Kidney capillary endothelial cell (primary cell): ENCODE measurements at places on chromosomes 2 and 18.
A peak's percentile ranks its signal among the peaks of the same experiment; 100 is the strongest.

- DNase-seq = no peak
These were observed 1.1 kb downstream of the DSC3 start for GRCh38 chr18:31041271-31042083.

GRCh38 chr2:25497229-25497917 is 155.6 kb upstream of the DNMT3A start:
- no peak for DNase-seq

- DNase-seq = no peak
These were observed 144.2 kb upstream of the CYP1B1 start for GRCh38 chr2:38220164-38220563.

DNA sequence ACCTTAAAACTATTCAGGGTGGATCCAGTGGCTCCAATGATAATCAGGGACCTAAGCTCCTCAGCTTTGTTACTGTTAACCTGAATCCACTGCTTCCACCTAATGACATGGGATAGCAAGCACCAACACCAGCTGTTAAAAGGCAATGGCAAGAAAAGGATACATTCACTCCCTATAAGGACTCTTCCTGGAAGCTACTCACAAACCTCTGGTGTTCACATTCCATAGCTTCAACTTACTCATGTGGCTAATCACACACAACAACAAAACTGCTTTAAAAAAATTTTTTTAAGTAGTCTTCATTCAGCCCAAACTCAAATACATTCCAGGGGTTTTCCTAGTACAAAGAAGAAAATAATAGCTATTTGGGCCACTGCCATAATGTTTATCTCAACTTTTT is 24.5 kb downstream of the ROCK2 start:
- no peak for DNase-seq

GRCh38 chr2:67867735-67868134 is 195.1 kb downstream of the C1D start:
- DNase-seq = no peak

DNA sequence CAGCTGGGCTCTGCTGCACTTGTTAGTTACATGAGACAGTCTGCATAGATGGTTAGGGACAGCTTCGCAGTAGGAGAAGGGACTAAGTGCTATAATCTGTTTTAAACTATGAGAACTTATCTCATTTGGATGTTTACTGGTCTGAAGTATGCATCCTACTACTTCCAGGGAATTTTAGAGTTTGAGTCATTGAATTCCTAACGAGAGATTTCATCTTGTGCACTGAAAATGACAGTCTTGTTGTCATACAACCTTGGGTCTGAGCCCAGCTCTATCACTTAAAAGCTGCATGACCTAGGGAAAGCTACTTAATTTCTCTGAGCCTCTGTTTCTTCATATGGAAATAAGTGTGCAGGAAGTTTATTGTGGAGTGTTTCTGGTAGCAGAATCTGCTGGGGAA is 78.4 kb downstream of the TRIM43 start:
- DNase-seq = no peak

DNA sequence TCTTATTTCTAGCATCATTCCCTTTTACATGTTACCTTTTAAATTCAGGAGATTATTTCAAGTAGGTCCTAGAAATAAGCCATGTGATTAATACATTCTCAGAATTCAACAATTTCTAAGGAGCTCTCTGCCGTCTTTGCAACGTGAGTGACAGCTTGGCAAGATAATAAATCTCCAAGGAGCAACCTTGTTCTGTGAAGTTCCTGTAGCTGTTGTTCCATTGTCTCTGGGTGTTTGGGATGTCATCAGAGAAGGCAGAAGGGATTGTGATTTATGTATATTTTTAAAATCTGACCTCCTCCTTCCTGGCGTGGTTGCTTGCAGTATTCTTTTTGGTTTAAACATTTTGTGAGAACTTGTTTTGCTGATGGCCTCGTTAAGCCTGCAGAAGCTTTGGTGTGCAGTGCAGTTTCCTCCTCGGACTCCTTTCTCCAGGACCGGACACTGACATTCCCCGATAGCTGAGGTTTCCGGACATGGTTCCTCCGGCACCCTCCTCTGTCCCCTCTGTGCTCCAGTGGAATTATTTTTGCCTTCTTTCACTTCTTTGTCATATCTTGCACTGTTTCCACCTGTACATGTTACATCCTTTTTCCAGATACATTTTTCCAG is 33.7 kb downstream of the RAMP1 start:
- peak; percentile 22 for DNase-seq

DNA sequence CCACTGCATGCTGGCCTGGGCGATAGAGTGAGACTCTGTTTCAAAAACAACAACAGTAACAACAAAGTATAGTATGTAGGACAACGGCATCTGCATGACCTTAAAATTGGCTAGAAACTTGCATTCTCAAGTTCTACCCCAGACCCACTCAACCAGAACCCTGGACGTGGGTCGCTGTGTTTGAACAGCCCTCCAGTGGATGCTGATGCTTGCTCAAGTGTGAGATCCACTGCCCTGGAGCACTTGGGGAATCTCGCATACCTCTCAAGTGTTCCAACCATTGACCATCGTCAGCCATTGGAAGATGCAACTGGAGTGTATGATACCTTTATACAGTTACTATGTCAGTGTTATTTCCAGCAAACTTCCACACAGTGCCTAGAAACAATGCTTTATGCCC is 435.9 kb downstream of the DCDC2C start:
- DNase-seq = no peak

GRCh38 chr18:10143596-10143995 is 229.8 kb downstream of the VAPA start:
- DNase-seq = no peak

DNA sequence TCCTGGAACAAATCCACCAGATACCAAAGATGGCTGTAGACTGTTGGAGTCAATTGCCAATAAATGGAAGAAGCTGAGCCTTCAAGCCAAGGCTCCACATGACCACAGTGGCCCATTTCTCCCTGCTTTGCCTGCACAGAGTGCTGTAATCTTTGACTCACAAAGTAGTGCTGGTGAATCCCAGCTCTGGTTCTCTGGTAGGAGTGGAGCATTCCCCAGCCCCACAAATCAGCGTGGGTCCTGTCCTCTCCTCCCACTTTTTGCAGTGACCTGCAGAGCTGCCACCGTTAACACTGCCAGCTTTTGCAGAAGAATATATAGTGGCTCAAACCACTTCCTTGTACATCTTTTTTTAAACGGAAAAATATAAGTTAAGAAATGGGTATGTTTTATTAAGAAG is 93.9 kb downstream of the MGAT5 start:
- DNase-seq = no peak

DNA sequence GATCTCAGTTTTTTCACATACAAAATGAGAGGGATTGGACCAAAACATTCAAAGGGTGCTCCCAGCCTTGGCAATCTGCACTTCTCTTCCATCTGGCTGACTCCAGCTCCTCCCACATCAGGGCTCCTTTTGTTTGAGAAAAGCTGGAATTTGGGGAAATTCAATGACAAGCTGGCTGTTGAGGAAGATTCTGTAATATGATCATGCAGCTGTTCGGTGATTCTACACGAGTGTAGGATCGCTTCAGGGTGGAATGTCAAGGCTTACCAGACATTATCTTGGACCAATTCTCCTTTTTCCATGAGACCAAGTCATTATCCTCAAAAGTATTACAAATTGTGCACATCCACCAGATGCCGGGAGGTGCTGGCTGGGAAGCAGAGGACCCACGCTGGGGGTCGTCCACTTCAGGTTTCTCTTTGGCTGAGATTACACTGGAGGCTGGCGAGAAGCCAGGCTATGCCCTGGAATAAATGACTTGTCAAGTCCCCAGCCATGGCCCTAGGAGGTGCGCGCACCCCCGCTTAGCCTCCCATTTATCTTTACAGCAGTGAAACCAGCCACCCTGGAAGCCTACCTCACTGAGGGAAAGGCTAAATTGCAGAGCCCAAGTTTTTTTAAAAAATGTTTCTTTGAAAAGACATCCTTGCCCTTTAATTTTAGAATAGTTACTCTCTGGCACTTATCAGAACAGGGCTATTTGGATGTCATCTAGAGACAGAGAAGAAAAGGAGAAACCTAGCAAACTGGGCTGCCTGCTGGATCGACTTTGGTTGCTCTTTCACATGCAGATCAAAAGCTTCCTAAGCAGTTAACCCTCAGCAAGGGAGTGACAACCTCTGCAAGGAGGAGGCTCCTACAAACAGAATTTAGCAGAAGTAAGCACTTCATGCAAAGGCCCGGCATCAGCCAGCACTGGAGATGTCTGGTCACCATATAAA is 42.5 kb upstream of the LCLAT1 start:
- DNase-seq = no peak

DNA sequence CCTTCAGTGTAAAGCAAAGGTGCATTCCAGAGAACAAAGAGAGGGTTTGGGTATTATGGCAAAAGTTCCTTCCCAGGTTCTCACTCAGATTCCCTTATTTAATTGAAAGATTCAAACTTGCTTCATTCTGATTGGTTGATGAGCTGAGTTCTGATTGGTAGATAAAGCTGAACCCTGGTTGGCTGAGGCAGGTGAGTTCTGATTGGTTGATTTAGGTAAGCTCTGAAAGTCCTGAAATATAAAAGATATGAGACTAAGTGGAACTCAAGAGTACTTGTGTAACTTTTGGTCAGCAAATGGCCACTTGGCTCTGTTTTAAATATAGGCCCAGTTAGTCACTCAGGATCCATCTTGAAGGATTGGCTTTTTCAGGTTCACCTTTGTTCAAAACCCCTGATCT is 99.8 kb upstream of the FBXO11 start:
- DNase-seq = no peak
